ENCODE measurements at places on chromosomes 11 and 22.

DNA sequence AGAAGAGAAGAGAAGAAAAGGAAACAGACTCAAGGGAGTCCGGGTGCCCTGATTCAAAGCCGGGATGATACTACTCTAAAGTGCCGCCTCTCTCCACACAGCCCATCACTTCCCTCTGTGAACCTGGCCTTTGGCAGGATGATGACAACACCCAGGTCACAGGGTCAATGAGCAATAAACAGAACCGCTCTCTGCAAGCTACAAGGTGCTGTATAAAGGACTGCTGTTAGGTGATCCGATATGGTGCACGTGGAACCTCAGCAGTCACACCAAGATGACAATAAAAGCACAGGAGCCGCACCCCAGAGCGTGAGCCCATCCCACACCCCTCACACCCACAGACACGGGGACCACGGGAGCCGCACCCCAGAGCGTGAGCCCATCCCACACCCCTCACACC is 10.7 kb downstream of the TTLL1 start:
- DNase-seq, result no peak

GRCh38 chr11:126337474-126338241 is 17.8 kb upstream of the ST3GAL4 start:
- DNase-seq, result no peak

- no peak for DNase-seq
Measured at GRCh38 chr11:2453436-2453835, 8.6 kb downstream of the KCNQ1 start.

GRCh38 chr11:1335264-1335810 is 25.9 kb upstream of the TOLLIP start:
- DNase-seq, result no peak

- peak; percentile 52 for DNase-seq
Measured at GRCh38 chr11:5665051-5665570, 19.8 kb downstream of the TRIM5 start.

GRCh38 chr11:28476864-28477263 is 368.7 kb downstream of the METTL15 start:
- DNase-seq, result no peak

GRCh38 chr11:14443638-14444037 is 56.0 kb downstream of the COPB1 start:
- no peak for DNase-seq

GRCh38 chr11:103349595-103349994 is 240.4 kb downstream of the DYNC2H1 start:
- DNase-seq, result no peak

DNA sequence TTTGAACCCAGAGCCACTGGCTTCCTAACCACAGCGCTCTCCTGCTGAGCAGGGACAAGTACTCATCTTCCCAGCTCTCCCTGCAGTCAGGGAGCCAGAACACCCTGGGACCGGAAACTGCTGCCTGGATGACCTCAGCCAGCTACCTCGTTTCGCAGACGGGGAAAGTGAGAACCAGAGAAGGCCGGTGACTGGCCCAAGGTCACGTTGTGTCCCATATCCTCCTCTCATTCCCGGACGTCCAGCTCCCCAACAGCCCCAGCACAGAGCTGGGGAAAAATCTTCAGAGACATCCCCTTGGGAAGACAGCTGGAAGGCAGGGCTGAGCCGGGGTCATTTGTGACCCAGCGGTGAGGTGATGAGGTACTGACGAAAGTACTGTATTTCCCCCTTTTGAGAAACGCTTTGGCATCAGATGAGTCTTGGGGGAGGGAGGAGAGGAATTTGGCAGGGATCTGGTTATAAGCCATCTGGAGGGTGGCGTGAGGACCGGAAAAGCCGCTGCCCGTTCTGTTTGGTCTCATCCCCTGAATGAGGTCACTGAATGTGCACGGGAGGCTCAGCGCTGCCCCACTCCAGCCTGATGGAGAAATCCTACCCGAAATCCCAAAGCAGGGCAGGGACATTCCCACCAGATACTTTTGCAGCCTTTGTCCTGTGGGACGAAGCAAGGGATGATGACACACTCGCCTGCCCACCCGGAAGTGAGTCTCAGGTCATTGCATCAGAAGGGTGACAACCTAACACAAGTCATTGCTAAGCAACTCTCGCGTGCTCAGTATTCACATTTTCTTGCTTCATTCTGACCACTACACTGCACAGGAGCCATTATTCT is 41.1 kb downstream of the LIF start:
- DNase-seq, result peak; percentile 16

DNA sequence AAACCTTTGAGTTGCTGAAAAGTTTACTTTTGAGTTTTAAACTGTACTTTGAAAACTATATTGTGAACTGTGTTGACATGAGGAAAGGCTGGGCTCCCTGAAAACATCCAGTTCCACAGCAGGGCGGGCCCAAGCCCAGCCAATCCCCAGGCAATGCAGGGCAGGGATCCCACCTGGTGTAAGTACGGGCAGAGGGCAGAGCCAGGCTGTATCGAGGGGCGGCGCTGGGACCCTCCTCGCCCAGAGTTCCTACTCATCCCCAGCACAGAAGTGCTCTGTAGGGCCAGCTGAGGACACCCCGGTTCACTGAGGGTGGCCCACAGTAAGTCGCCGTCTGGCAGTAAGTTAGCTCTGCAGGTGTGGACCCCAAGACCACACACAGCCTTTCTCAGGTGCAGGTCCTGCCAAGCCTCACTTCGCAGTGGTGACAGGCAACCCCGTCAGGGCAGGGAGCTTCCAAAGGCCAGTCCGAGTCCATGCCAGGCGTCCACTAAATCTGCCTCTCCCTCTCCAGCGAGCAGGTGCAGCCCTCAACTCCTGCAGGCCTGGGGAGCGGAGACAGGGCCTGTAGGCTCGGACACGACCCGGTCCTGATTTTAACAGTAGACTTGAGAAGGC is 6.3 kb downstream of the RASSF7 start:
- DNase-seq, result no peak

GRCh38 chr22:40634119-40634903 is 2.2 kb downstream of the MRTFA start:
- DNase-seq, result no peak

- DNase-seq, result no peak
Measured at GRCh38 chr11:123439616-123440015, 9.5 kb downstream of the GRAMD1B start.

GRCh38 chr11:107856180-107856980 is 2.2 kb downstream of the SLC35F2 start:
- peak; percentile 7 for DNase-seq

DNA sequence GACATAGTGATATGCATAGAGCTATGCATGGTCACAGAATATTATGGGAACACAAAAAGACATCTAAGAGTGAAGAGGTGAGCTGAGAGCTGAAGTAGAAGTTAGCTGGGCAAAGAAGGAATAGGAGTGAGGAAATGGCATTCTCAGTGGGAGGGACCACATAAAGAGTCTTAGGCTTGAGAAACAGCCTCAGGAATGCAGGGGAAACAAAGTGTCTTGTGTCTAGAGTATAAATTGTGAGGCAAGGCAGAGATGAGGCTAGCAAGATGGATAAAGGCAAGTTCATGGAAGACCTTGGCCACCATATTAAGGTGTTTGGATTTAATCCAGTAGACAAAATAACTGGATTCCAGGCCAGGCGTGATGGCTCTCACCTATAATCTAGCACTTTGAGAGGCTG is 40.6 kb upstream of the CRTAM start:
- DNase-seq, result no peak

GRCh38 chr22:45102896-45103420 is 60.8 kb upstream of the NUP50 start:
- no peak for DNase-seq

- no peak for DNase-seq
Measured at GRCh38 chr11:83475760-83476159, 189.6 kb upstream of the CCDC90B start.

DNA sequence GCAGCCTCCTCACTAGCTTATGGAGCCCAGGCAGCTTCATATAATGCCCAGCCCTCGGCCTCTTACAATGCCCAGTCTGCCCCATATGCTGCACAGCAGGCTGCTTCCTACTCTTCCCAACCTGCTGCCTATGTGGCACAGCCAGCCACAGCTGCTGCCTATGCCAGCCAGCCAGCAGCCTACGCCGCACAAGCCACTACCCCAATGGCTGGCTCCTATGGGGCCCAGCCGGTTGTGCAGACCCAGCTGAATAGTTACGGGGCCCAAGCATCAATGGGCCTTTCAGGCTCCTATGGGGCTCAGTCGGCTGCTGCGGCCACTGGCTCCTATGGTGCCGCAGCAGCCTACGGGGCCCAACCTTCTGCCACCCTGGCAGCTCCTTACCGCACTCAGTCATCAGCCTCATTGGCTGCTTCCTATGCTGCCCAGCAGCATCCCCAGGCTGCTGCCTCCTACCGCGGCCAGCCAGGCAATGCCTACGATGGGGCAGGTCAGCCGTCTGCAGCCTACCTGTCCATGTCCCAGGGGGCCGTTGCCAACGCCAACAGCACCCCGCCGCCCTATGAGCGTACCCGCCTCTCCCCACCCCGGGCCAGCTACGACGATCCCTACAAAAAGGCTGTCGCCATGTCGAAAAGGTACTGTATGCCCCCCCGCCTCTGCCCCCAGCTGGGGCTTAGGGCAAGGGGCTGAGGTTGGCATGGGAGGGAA is 8.8 kb downstream of the RBM14 start:
- no peak for DNase-seq

GRCh38 chr11:2751523-2752203 is 51.9 kb upstream of the KCNQ1OT1 start:
- no peak for DNase-seq

GRCh38 chr11:71119656-71120269 is 132.6 kb downstream of the SHANK2 start:
- no peak for DNase-seq

DNA sequence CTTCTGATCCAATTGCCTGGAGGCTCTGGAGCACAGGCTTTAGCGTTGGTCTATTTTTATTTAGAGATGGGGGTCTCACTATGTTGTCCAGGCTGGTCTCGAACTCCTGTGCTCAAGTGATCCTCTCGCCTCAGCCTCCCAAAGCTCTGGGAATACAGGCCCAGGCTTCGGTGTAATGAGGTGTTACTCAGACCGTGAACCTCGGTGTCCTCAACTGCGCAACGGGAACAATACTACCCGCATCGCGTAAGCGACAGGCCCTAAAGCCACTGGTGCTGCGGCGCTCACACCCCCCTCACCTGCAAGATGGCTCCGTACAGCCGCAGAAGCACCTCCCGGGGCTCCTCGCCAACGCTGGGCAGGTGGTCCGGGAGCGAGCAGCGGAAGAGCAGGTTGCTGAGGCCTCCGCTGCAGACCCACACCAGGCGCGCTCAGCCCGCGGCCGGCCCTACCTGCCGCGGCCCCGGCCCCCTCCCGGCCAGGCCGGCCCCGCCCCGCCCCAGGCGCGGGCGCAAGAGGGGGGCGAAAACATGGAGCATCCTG is 628 bp downstream of the CHKB start:
- DNase-seq, result peak; percentile 83

DNA sequence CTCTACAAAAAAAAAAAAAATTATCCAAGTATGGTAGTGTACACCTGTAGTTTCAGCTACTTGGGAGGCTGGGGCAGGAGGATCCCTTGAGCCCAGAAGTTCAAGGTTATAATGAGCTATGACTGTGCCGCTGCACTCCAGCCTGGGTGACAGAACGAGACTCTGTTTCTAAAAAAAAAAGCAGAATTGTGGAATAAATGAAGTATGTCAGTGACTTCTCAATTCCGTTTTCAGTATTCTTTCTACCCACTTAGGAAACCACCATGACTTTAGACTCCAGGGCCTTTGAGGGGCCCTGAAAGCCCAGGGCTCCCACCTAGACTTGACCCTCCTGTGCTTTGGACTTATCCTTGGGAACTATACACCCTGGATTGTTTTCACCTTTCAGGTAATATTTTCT is 6.5 kb upstream of the NUP160 start:
- DNase-seq, result no peak

DNA sequence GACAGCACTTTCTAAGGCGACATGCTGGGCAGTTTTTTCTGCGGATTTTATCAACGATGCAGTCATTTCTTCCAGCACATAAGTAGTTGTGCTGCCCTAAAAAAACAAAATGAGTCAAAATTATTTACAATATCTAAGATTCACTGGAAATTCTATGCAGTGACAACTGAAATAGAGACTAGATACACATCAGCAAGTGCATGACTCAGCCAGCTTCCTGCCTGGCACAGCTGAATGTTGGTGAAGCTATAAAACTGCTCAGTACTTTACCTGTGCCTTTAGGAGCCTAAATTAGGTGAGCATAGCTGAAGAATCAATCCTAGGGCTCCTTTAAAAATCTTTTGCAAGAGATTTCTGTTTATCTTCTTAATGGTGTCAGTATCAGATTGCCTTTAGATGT is 37.8 kb downstream of the PGR start:
- DNase-seq, result no peak
